ENCODE measurements at places on chromosomes 4 and X.

DNA sequence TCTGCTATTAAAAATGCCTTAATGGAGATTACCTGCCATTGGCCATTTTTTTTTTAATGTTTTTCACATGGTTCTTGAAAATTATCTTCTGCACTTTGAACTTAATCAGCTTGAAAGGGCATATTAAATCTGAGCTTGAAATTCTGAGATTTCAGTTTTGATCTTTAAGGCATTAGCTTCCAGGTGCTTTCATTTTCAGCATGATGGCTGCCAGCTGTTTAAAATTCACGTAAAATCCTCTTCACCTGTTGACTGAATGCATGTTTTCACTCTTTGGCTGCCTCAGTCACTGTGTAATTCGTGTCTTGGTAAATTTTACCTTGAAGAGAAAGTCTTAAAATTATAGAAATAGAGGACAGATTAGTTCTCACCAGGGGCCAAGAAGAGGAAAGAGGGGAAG, 39.6 kb downstream of the SMAD1 start:
- DNase-seq = no peak

DNA sequence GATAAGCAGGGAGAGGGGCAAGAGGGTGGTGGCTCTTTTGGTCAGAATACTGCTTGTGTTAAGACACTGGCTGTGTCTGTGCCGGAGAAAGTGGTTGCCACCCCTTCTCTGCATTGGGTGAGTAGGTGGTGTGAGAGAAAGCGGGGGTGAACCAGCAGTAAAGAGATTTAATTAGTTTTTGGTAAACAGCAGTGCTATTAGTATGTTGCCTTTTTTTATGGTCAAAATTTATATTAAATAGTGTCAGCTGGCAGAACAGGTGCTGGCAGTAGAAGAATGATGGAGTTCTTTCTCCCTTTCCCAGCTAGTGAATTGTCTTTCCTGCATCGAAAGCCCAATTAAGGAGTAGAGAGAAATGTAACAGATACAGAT, 181.6 kb downstream of the LARP7 start:
- no peak for DNase-seq

DNA sequence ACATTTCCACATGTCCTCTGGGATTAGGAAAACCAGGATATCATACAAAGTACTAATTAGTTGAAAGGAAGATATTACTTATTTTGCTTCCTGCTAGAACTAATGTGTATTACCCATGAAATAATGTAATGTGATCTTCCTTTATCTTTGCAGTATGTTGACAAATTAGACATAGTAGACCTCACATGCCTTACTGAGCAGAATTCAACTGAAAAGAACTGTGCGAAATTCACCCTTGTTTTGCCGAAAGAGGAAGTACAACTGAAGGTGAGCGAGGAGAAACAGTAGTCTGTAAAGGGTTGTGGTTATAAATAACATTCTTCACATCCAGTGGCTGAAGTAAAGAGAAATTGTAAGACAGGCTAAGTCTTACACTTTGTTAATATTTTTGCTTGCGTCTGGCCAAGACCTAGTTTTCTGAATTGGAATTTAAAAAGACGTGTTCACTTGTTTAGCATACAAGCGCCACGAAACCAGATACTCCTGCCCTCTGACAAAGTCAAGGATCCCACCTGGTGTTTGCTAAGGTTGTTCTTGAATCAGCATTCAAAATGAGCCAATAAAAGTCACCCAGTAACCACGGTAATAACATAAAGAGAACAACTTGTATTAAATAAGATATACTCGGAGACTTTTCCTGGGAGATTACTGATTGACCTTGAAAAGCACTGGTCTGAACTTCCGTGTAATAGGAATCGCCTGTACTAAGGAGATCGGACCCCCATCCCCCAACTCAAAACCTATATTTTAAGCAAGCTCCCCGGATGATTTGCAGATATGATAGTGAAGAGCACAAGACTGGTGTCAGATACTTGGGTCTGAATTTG, 16.9 kb downstream of the STAP1 start:
- no peak for DNase-seq

GRCh38 chrX:102835504-102836146, 101.4 kb upstream of the RAB40AL start:
- peak; percentile 1 for DNase-seq

DNA sequence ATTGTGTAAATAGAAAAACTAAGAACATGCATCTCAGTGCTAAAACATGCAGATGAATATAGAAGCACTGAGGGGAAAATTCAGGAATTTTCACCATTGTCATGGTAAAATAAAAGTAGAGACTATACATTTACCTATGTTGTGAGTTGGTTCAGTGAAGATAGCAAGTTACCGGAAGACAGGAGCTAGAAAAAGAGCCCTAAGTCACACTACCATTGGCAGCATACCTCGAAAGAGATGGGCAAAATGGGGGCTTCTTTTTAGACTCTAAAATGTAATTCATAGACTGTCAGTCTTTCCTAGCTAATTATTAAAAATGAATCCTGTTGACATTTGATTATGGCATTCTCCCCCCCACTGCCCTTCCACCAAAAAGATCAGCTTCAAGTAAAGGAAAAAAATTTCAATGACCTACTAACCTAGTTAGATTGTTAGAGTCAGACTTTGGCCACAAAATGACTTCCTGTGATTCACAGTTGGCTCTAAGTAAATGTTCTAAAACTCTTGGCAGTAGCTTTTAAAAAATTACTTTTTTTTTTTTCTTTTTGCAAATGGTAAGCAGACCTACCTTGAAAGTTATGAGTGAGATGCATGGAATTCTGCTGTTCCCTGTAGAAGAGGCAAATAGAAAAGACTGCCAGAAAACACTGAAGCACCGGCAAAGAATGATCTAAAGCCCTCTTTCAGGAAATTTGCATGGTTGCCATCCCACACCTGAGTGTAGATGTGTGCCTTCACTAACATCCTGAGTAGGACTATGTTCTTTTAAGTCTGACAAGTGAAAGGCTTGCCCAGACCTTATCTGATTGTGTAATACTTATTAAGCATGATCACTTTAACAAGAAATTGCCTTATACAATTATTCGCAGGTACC, 26.4 kb upstream of the ARSJ start:
- DNase-seq = no peak

DNA sequence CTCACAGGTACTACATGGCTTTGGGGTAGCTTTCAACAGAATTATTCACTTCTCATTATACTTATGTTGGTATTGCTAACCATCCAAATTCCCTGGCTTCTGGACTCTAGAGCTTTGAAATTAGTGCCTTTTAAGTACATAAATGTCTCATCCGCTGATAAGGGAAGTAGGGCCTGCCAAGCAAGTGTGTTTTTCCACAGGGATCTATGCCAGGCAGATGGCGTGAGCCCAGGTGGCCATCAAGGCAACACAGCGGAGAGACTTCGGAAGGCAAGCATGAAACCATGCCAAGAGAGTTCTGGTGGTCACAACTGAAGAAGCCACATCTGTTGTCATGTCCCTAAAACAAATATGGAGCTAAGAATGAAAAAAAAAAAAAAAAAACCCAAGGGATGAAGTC, 503.1 kb upstream of the LCORL start:
- no peak for DNase-seq

DNA sequence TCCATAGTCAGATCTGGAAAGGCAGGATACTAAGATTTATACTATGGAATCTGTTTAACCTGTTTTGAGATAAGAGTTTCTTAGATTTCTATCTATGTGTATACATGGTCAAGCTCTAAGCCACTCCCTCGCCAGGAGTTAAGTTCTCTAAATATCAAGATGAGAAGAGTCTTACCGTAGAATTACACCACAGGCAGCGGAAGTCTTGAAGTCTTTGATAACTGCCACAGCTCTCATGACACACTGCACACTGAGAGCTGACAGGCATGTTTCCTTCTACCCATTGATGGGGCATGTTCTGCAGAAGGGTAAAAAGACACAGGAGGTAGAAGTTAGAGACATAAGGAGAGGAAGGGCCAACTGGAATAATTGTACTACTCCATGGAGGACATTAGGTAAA, 67.7 kb downstream of the DGKK start:
- DNase-seq = no peak

GRCh38 chr4:128583753-128584712, 225.5 kb upstream of the JADE1 start:
- DNase-seq = no peak

DNA sequence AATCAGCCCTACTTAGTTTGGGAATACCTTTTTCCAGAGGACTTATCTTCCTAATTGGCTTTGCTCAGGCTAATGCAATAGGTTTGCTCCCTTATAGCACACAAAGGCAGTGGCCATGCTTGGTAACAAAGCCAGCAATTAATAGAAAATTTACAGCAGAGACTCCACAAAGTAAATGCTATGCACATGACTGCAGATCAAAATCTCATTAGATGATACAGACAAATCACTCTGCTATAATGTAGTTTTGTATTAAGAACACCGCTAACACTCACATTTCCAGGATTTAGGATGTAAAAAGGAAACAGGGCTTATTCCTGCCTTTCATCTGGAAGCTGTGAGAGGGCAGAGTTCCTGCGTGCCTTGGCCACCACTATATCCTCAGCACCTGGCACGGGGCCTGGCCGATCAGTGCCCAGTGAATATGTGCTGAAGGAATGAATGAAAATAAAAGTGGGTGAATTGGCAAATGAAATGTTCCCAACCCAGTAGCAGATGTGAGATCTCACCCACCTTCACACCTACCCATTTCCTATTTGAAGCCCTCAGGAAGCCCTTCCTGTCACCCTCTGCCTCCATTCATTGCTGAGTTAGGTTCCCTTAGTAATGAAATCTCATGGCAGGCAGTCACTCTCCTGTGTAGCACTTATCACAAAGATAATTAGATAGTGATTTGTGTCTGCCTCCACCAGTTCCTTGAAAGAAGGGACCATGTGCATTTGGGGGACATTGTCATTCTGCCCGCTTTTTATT, 5.1 kb downstream of the SEPTIN6 start:
- no peak for DNase-seq

- DNase-seq = no peak
Observed at GRCh38 chr4:108396900-108397497, 223.4 kb upstream of the RPL34 start.

DNA sequence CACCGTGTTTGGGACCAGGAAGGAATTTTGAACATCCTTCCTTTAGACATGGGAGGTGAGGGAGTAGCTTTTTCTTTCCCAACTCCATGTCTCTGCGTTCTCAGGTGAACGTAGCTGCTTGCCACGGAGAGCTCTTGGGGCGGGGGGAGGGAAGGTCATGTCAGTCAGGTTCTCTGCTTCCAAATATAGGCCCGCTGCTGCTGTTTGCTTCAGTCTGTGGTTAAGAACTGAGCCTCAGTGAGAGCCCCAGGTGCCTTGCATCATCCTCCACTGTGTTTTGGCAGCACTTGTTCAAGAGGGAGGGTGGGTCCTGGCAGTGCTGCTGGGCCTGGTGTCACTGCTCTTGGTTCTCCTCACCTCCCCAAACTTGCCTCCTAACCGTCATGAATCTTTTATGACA, 46.5 kb downstream of the HADH start:
- DNase-seq = no peak

DNA sequence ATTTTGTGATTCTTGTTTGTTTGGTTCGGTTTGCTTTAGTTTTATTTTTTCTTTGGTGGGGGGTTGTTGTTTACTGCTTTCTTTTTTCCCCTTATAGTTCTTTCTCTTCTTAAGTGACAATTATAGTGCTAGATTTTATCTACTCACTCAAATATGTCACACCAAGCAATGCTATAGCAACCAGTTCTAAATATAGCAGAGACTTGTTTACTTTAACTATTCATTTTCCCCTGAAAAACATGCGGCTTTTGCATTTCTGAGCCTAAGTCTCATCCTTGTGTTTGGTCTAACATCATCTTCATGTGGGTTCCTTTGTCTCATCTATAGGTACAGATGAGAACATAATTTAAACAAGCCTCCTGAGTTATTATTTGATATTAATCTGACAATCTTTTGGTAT, 676.6 kb downstream of the FAT4 start:
- no peak for DNase-seq

- DNase-seq = no peak
Observed at GRCh38 chr4:71254451-71255012, 84.3 kb upstream of the SLC4A4 start.

- DNase-seq = no peak
Observed at GRCh38 chrX:30230395-30230794, at the start of gene MAGEB3. MAGEB3 (plus strand) TSS chrX:30230657; CDS start chrX:30235925, 5,268 bp downstream.

DNA sequence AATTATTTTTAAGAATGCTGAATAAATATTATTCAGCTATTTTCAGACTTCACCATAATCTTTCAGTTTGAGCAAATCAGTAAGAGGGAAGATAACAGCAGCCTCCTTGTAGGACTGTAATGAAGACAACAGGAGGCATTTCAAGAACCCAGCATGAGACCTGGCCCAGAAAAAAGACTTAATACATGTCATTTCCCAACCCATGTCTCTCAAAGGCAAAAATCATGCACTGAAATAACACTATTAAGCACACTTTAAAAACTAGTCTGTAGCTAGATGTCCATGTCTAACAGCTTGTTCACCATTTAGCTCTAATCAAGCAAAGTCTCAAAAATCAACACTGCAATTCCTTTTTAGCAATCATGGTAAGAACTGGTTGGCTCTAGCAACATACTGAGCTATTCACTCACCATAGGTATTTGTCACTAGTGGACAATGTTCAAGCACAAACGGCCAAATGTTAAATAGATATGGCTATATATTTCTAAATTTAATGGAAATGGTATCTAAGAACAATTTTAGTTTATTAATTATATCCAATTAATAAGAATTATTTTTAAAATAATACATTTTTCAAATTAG, 109.9 kb downstream of the WDFY3 start:
- no peak for DNase-seq

- no peak for DNase-seq
Observed at GRCh38 chr4:143308377-143308776, 28.3 kb upstream of the GAB1 start.

GRCh38 chr4:79030973-79031372, 91.7 kb upstream of the PAQR3 start:
- DNase-seq = no peak

DNA sequence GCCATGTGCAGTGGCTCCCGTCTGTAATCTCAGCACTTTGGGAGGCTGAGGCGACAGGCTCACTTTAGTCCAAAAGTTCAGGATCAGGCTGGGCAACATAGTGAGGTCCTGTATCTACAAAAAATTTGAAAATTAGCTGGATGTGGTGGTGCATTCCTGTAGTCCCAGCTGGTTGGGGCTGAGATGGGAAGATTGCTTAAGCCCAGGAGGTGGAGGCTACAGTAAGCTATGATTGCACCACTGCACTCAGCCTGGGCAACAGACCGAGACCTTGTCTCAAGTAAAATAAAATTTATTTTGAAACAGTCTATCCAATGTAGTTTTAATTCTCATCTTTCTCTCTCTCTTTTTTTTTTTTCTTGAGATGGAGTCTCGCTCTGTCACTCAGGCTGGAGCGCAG, 21.1 kb downstream of the RBM10 start:
- DNase-seq = no peak

- no peak for DNase-seq
Observed at GRCh38 chrX:56947699-56948098, 47.6 kb downstream of the SPIN3 start.

- no peak for DNase-seq
Observed at GRCh38 chr4:137701401-137701800, 169.1 kb upstream of the PCDH18 start.

GRCh38 chr4:113665036-113665435, 96.5 kb downstream of the CAMK2D start:
- no peak for DNase-seq

Measured in amniotic stem cell (primary cell).